ENCODE measurements at places on chromosomes 2 and 18.

- DNase-seq: no peak
Measured at GRCh38 chr2:23614701-23615100, 229.7 kb downstream of the KLHL29 start.

GRCh38 chr2:113260991-113261390 lies 17.7 kb downstream of the PAX8 start:
- no peak for DNase-seq

GRCh38 chr2:39203382-39203781 lies 40.4 kb downstream of the CDKL4 start:
- no peak for DNase-seq

GRCh38 chr2:146826388-146826787 lies 1018.4 kb upstream of the ACVR2A start:
- no peak for DNase-seq

DNA sequence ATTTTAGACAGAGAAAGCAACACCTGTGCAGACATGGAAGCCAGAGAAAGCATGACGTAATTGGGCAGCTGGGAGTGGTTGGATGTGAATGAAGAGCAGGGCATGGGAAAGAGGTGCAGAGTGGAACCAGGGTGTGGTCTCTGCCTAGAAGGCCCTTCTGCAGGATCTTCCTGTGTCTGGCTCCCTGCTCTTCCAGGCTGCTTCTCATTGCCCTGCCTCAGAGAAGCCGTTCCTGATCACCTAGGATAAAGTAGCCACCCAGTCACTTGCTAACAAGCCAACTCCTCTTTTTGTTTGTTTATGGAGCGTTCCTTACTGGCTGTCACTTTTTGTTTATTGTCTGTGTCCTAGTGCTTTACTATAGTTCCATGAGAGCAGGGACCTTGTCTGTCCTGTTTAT lies 28.5 kb downstream of the GALNT1 start:
- DNase-seq: no peak

DNA sequence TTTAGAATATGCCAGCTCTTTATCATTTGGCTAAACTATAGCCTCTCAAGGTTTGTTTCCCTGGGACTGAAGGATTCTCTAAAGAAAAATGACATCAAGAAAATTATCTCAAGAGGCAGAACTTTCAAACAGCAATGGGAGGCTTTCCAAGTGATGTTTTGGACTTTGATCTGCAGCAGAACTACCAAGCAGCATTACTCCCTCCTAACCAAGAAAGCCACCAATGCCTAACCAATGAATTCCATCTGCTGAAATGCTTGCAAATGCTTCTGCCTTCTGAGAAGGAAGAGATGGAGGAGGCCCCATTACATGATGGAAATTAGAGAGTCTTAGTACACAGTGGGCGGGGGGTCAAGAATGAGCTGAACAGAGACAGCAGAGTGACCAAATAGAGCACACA lies 95.1 kb upstream of the SLC35G4 start:
- no peak for DNase-seq

- no peak for DNase-seq
Measured at GRCh38 chr2:213087040-213087439, 64.4 kb downstream of the IKZF2 start.

DNA sequence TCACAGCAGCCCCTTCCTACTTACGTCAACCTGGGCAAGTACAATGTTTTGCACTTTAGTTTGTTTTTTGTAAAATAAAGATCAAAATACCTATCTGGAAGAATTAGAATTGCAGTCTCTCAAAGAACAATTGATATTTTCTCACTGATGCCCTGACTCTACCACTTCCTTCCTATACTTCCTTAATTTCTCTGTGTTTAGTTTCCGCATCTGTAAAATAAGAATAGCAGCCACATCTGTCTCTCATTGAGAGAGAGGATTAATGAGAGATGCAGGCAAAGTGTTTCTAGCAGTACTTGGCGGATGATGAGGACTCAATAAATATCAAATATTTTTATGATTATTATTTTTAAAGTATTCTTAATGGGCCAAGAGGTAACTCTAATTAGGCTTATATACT lies 122.6 kb upstream of the PIEZO2 start:
- no peak for DNase-seq

DNA sequence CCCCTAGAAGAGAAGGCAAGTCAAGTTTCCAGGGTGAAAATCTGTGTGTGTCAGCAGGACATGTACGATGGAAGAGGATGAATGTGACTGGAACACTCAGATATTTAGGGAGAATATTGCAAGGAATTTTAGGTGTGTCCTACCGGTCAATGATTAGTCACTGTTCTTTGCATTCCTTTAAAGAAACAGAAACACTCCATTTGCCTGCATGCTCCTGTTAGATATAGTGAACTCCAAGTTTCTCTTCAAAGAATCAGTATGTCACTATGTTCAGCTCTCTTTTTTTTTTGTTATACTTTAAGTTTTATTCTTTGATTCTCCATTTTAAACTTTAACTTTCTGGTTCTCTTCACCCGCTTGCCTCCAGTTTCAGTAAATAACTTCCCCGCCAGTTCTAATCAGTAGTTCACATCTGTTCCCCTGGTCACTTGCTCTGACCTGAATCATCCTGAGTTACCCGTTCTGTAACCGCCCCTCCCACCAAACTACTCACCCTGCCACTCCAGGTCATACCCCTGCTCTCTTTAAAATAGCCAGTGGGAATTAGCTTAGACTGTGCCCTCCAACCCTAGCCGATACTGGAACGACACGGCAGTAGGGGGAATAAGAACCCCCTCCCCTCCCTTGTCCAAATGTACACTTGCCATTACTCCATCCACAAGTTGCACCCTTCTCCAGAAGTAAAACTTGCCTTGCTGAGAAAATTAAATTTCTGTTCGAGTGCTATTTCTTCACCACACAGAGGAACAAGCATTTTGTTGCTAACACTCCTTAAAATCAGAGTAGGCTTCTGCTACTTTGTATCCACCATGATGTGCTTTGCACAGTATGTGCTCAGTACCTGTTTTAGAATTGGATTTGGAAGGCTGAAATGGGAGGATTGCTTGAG lies 268.4 kb downstream of the METTL4 start:
- DNase-seq: no peak

DNA sequence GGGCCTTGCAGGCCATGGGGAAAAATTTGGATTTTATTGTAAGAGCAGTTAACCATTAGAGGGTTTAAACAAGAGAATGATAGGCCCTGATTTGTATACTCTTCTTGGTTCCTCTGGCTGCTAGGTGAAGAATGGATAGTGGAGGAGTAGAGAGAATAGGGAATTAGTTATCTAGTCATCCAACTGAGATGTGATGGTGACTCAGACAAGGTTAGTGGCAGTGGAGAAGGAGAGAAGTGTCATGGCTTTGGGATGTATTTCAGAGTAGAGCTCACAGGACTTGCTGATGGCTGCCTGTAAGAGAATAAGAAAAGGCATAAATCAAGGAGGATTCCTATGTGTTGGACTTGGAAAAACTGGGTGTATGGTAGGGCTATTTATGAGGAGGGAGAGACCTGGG lies 169.4 kb downstream of the PLCL1 start:
- no peak for DNase-seq

DNA sequence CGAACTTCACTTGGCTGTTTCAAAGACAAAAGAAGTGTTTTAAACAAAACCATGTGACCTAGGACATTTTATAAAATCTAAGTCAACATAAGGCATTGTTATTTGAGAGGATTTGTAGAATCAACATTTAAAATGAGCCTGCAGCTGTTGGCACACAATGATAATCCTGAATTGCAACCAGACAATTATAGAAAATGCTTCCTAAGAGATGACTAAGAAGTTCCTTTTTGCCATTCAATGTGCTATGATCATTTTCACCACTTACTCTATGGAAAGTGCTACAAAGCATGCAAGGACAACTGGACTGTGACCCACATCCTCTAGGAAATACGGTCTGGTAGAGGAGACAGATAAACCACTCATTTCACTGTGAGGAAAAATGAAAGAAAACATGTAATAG lies 246.4 kb downstream of the CDH20 start:
- no peak for DNase-seq

DNA sequence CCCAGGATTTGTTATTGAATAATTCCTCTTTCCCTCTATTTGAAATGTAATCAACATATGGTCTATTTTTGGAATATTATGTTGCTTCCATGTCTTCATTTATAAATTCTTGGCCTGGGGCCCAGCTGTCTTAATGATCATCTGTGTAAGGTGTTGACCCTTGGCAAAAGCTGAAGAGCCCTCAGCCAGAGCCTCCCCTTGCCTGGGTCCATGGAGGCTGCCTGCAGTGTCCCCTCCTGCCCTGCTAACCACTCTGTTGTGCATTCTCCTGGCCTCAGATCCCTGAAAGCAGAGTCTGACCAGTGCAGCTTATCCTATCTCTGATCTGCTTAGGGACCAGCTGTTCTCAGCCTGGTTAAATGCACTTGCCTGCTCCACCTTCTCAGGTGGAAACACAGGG lies 226.1 kb upstream of the APCDD1 start:
- no peak for DNase-seq

- DNase-seq: no peak
Measured at GRCh38 chr2:98455494-98455976, 10.9 kb downstream of the INPP4A start.

DNA sequence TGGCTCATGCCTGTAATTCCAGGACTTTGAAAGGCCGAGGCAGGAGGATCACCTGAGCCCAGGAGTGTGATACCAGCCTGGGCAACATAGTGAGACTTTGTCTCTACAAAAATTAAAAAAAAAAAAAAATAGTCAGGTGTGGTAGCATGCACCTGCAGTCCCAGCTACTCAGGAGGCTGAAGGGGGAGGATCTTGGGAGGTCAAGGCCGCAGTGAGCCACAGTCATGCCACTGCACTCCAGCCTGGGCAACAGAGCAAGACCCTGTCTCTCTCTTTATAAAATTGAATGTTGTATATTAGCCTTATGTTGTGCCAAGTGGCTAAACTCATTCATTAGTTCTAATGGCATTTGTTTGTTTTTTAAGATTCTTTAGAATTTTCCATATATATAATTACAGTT lies 207.7 kb upstream of the COPS8 start:
- DNase-seq: no peak

DNA sequence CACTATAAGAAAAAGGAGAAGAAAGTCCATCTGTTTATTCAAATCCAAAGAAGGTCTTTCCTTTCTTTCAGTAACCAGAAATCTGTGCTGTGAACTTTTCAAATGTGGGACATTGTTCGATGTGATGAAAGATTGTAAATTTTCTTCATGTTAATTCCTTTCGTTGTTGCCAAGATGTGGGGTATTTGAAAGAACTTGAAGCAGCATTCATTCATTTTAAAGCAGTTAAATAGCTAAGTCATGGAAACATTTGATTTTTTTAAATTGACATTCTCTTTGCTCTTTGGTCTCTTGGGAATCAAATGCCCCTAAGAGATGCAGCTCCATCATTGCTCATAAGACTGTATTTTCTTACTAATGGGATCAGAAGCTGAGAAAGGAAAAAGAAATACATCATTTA lies 93.7 kb upstream of the EHBP1 start:
- no peak for DNase-seq

DNA sequence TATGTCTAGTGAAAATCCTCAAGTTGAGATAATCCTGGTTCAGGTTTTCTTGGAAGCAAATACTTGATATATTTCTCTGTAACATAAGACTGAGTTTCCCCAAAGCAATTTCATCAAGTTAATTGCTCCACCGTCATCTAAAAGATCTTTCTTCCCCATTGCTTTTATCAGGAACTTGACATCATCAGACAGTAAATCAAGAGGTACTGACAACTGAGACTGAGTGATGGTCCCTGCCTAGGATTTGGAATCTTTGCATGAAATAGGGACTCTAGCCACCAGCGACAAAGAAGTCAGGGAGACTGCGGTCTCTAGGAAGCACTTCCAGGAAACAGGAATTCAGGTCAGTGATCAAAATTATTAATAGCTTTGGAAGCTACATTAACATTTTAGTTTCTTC lies 43.4 kb upstream of the SCN1A start:
- DNase-seq: no peak

- DNase-seq: no peak
Measured at GRCh38 chr2:56784046-56784445, 600.3 kb downstream of the CCDC85A start.

DNA sequence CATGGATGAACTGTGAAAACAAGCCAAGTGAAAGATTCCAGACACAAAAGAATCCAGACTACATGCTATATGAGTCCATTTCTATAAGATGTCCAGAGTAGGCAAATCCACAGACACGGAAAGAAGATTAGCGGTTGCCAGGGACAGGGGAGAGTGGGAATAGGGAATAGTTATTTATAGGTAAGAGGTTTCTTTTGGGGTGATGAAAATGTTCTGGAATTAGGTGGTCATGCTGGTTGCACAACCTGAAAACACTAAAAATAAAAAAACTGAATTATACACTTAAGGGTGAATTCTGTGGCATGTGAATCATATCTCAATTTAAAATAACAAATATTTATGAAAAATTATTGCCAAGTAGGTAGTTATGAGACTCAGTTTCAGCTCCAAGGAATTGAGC lies 168.4 kb downstream of the LTBP1 start:
- no peak for DNase-seq

DNA sequence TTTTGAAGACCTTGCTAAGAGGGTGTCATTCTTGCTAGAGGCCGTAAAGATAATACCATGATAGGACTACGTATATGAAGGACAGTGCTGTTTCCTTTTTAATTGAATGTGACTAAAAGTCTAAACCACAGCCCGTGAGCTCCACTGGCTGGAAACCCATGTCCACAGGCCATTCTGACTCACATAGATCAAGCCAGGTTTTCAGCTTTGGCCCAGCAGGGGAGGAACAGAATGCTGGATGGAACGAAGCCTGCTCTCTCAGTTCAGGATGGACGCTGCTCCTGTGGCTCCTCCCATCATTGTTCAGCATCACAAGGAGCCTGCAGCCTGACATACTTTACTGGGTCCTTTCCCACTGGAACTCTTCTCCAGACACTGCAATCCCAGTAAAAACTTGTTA lies 47.6 kb downstream of the ALPK2 start:
- no peak for DNase-seq

DNA sequence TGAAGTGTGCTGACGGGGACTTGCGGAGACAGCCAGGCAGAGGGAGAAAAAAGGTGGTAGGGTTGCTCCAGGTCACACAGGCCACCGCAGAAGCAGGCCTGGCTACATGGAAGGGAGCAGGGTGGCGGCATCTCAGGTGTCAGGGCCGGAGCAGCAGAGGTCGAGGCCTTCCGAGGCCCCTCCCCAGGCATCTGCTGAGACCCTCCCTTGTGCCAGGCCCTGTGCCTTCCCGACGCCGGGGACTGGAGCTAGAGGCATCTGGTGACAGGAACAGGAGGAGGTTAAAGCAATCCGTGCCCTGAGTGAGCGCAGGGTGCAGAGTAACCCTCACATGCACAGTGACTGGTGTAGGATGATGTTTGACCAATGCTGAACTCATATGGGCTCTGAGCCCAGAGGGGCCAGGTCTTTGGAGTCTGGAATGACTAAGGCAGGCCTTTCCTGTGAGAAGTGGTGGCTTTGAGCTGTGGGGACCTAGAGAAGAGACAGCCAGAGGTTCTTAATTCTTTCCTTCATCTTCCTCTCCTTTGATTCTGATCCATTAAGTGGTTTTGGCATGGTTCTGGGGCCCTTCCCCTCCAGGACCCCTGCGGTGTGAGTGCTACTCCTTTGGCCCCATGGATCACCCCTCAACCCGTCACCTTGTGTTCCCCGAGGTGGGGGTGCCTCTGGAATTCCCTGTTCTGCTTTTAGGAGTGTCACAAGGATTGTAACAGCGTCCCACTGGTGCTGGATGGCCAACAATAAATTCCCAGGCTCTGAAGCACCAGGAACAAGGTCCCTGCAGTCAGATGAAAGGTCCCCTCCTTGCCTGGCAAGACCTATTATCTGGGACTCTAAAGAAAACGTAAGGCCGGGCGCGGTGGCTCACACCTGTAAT lies 72.1 kb downstream of the KLHL29 start:
- DNase-seq: no peak

GRCh38 chr2:17518212-17519154 lies at the start of gene RAD51AP2:
Gene RAD51AP2 (minus strand): TSS chr2:17518440. CDS start chr2:17518415, 25 bp downstream.
- no peak for DNase-seq

All from activated CD8-positive, alpha-beta memory T cell treated with anti-CD3 and anti-CD28 coated beads for 1 hour (primary cell).